A549 treated with Hydrocortisone at 1 μM for 4 hours (cell line): ENCODE measurements at places on chromosomes 6 and 20. TPM values are rescaled to one million over a fixed set of nuclear protein-coding genes. Genes with fewer than 3 reads are reported as not detected.

Gene ENTPD6
- 172 to 195 TPM (median 191 TPM) in 5 replicates for total RNA-seq

Gene CALHM6
- total RNA-seq: not detected in 5 replicates

Gene EYA4
- 8.0 to 11.6 TPM (median 9.4 TPM) in 5 replicates for total RNA-seq

Gene WFDC2
- 0.35 TPM in 1 of 5 replicates, not detected in the others for total RNA-seq

Gene NRN1
- 0.38 to 1.0 TPM (median 0.60 TPM) in 5 replicates for total RNA-seq

Gene CD164
- 89.3 to 113 TPM (median 105 TPM) in 5 replicates for total RNA-seq

Gene TINAG
- not detected in 5 replicates for total RNA-seq

Gene GMNN
- 59.9 to 61.8 TPM (median 60.8 TPM) in 5 replicates for total RNA-seq
